Activated CD4-positive, alpha-beta memory T cell treated with anti-CD3 and anti-CD28 coated beads for 36 hours (primary cell): ENCODE measurements at places on chromosomes 11 and 22. TPM values are rescaled to one million over a fixed set of nuclear protein-coding genes. Genes with fewer than 3 reads are reported as not detected.

DNA sequence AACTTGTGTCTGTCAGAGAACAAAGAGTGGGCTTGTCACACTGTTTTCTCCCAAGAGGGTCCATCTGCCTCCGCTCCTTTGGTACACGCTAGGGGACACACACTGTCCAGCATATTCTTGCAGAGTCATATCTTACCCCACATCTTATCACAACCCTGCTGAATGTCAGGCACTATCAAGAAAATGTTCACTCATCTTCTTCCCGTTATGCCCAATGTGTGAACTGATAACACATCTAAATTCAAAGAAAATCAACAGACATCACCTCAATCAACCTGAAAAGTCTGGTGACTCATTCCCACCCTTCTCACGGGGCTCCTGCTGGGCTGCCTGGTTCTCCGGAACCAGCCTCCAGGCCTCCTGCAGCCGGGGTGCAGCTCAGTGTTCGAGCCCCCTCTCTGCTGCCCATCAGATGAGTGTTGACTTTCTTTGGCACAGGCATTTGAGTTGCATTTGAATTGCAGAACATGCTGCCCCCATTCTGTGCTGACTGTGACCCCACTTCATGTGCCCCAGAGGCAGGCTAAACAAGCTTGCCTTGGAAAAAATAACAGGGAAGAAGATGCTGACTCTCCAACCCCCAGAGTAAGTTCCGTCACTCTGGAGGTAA lies 19.4 kb downstream of the GRAP2 start:
- H3K4me3 ChIP-seq: peak overlapping the region; percentile 68
- peaks cover 89% of the 10 kb centered on the region for H3K4me1 ChIP-seq
- no peaks in the 10 kb centered on the region for H3K36me3 ChIP-seq
- DNase-seq: peak; percentile 83
- H3K27me3 ChIP-seq: no peaks in the 10 kb centered on the region

DNA sequence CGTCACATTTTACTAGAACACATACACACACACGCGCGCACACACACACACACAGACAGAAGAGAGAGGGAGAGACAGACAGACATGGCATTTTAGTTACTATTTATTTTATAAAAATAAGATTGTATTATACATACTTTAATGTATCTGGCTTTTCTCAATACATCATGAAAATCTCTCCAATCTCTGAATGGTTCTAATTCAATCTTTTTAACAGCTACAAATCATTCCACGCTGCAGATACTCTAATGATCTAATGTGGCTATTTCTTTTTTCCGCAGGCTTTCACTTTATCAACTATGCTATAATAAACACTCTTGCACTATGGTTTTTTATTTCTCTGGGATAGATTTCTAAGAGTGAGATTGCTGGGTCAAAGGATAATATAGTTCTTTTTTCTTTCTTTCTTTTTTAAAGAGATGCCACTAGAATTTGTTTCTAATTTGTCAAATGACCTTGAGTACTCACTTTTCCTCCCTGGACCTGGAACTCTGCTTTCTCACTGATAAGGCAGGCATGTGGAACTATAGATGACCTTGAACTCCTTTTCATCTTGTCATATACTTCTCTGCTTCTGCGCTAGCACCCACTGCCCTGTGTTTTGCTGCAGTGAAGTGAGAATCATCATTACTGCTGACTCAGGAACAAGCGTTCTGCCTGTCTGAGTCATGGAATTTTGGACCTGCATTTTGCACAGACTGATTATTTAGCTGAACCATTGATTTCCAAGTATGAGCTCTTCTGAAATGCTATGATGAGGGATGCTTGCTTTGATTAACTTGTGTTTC lies 4.9 kb upstream of the SLC6A5 start:
- H3K27ac ChIP-seq: no peak overlapping the region
- H3K4me1 ChIP-seq: peaks cover 8% of the 10 kb centered on the region
- H3K27me3 ChIP-seq: peaks cover 56% of the 10 kb centered on the region

DNA sequence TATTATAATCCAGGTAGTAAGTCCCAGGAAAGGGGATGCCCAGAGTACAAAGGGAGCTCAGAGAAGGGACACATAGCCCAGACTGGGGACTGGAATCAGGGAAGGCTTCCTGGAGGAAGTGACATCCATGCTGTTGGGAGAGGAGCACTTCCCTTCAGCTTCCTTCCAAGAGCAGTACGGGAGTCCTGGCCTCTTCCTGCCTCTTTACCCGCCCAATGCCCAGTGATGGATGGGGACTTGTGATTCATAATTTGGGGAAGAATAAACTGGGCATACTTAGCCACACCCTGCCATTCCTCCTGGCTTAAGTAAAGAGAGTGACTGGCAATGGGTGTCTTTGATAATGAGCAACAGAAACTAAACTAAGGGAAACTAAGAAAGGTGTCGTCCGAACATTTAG lies 11.5 kb downstream of the C11orf91 start:
- DNase-seq: no peak
- no peak overlapping the region for H3K4me3 ChIP-seq
- H3K27me3 ChIP-seq: peaks cover 21% of the 10 kb centered on the region
- H3K27ac ChIP-seq: no peak overlapping the region

- H3K36me3 ChIP-seq: no peaks in the 10 kb centered on the region
- H3K27ac ChIP-seq: no peak overlapping the region
- H3K4me3 ChIP-seq: no peak overlapping the region
- DNase-seq: no peak
- peaks cover 9% of the 10 kb centered on the region for H3K27me3 ChIP-seq
Observed at GRCh38 chr11:131749101-131749500, 378.7 kb downstream of the NTM start.

DNA sequence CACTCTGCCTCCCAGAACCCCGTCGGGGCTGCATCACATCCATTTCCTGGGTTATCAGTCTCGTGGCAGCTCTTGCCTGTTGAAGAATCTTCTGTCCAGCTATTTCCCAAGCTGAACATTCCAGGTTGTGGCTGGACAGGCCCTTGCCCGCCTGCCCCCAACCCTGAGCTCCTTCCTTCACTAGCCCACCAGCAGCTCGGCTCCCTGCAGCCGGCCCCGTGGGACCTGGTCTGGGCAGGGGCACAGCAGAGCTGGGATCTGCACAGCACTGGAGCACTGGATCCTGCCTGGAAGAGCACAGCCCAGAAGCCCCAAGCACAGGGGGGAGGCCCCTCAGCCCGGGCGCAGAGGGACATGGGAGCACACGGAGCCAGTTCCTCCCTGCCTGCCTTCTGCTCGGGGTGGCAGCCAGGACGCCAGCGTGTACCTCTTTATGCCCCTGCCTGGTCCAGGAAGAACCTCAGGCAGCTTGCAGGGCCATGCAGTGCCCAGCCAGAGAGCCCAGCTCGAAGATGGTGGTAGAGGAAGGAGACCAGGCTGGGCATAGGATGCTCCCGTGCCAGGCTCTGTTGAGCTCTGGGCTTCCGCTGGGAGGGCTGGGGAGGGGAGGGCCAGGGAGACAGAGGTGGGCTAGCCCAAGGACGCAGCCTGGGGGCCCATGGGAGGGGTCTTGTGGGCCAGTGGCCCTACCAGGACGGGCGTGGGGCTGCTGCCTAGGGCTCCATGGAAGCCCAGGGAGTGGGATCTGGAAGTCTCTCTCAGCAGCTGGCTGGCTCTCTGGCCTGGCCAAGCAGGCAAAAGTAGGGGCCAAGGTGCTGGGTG lies 16.6 kb upstream of the GNB1L start:
- no peaks in the 10 kb centered on the region for H3K36me3 ChIP-seq
- no peaks in the 10 kb centered on the region for H3K27me3 ChIP-seq
- H3K27ac ChIP-seq: no peak overlapping the region

ZNF408 gene
- 10.7 TPM for total RNA-seq

FBLN1 gene
- total RNA-seq: not detected

TREH gene
- not detected for total RNA-seq

- no peaks in the 10 kb centered on the region for H3K4me1 ChIP-seq
- DNase-seq: peak; percentile 66
- H3K4me3 ChIP-seq: no peak overlapping the region
- H3K36me3 ChIP-seq: no peaks in the 10 kb centered on the region
- peaks cover 23% of the 10 kb centered on the region for H3K27me3 ChIP-seq
Observed at GRCh38 chr11:117597071-117597470, 199.9 kb downstream of the DSCAML1 start.

FADS1 gene
- 24.9 TPM for total RNA-seq

- peak overlapping the region; percentile 32 for H3K27ac ChIP-seq
- no peak overlapping the region for H3K4me3 ChIP-seq
- DNase-seq: peak; percentile 23
Observed at GRCh38 chr11:71946144-71946571, 17.3 kb downstream of the RNF121 start.

NUCB2 gene
- 38.1 TPM for total RNA-seq

PRAME gene
- not detected for total RNA-seq

GRCh38 chr22:23548501-23549197 lies 31.4 kb downstream of the IGLL1 start:
- H3K27ac ChIP-seq: no peak overlapping the region
- no peaks in the 10 kb centered on the region for H3K4me1 ChIP-seq
- no peaks in the 10 kb centered on the region for H3K27me3 ChIP-seq
- no peak overlapping the region for H3K4me3 ChIP-seq
- peak; percentile 0 for DNase-seq

DNA sequence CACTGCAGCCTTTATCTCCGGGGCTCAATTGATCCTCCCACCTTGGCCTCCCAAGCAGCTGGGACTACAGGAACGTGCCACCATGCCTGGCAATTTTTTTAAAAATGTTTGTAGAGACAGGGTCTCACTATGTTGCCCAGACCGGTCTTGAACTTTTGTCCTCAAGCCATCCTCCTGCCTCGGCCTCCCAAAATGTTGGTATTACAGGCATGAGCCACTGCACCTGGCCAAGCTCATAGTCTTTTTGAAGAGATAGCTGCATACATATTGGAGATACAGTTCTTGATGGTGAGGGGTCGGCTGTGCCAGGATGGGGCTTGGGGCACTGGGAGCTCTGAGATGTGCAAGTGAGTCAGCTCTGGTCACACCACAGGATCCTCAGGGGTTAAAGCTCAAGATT lies 53.2 kb downstream of the CHRDL2 start:
- no peak overlapping the region for H3K27ac ChIP-seq
- H3K4me1 ChIP-seq: no peaks in the 10 kb centered on the region
- H3K4me3 ChIP-seq: no peak overlapping the region
- H3K36me3 ChIP-seq: no peaks in the 10 kb centered on the region

TMPRSS6 gene
- 42.1 TPM for total RNA-seq

PANX3 gene
- total RNA-seq: not detected

- H3K4me3 ChIP-seq: no peak overlapping the region
- no peaks in the 10 kb centered on the region for H3K36me3 ChIP-seq
- H3K27me3 ChIP-seq: peaks cover 5% of the 10 kb centered on the region
- H3K4me1 ChIP-seq: no peaks in the 10 kb centered on the region
- no peak for DNase-seq
Observed at GRCh38 chr22:32874976-32875375, 73.5 kb downstream of the TIMP3 start.

- no peak overlapping the region for H3K4me3 ChIP-seq
- DNase-seq: no peak
- no peaks in the 10 kb centered on the region for H3K27me3 ChIP-seq
- H3K27ac ChIP-seq: no peak overlapping the region
- no peaks in the 10 kb centered on the region for H3K36me3 ChIP-seq
Observed at GRCh38 chr11:104451197-104451893, 287.4 kb upstream of the PDGFD start.

HSPB2 gene
- total RNA-seq: not detected

DNA sequence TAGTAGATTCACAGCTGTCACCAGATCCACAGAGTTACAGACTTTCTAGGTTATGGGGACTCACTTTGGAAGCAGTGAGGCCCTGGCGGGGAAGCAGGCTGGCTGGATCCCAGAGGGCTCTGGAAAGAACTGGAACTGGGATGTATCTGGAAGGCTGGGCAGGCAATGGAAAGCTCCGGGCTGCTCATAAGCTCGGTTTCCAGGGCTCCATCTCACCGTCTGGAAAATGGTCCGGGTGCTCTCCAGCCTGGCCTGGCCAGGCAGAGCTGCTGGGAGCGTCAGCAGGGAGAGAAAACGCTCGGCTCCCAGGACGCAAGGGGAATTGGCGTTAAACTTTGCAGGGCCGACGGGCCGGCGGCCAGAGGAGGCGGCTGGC lies 335 bp upstream of the SEZ6L start:
- DNase-seq: no peak
- no peaks in the 10 kb centered on the region for H3K4me1 ChIP-seq
- no peak overlapping the region for H3K4me3 ChIP-seq
- no peaks in the 10 kb centered on the region for H3K36me3 ChIP-seq
- H3K27me3 ChIP-seq: peaks cover 57% of the 10 kb centered on the region

GRCh38 chr11:48007677-48008076 lies 27.3 kb downstream of the PTPRJ start:
- peak overlapping the region; percentile 97 for H3K27ac ChIP-seq
- DNase-seq: no peak
- peaks cover 4% of the 10 kb centered on the region for H3K36me3 ChIP-seq
- no peak overlapping the region for H3K4me3 ChIP-seq
- peaks cover 78% of the 10 kb centered on the region for H3K4me1 ChIP-seq
- no peaks in the 10 kb centered on the region for H3K27me3 ChIP-seq

DNA sequence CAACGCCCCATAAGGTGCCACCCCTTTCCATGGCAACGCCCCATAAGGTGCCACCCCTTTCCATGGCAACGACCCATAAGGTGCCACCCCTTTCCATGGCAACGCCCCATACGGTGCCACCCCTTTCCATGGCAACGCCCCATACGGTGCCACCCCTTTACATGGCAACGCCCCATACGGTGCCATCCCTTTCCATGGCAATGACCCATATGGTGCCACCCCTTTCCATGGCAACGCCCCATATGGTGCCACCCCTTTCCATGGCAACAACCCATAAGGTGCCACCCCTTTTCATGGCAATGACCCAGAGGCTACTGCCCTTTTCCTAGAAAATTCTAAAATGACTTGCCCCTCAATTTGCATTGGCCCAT lies 72.1 kb downstream of the BRD1 start:
- DNase-seq: no peak
- H3K4me1 ChIP-seq: no peaks in the 10 kb centered on the region
- no peak overlapping the region for H3K27ac ChIP-seq
- H3K27me3 ChIP-seq: peaks cover 4% of the 10 kb centered on the region

PDGFD gene
- total RNA-seq: not detected

GRCh38 chr11:21316591-21316990 lies 647.2 kb downstream of the NELL1 start:
- no peak overlapping the region for H3K4me3 ChIP-seq
- no peaks in the 10 kb centered on the region for H3K4me1 ChIP-seq
- H3K27me3 ChIP-seq: no peaks in the 10 kb centered on the region
- H3K36me3 ChIP-seq: no peaks in the 10 kb centered on the region
- DNase-seq: no peak

OR5P2 gene
- total RNA-seq: not detected

GRCh38 chr22:42635531-42635930 lies 4.9 kb downstream of the ATP5MGL start:
- peaks cover 3% of the 10 kb centered on the region for H3K4me1 ChIP-seq
- DNase-seq: no peak
- H3K27me3 ChIP-seq: no peaks in the 10 kb centered on the region
- H3K27ac ChIP-seq: peak overlapping the region; percentile 56
- peaks cover 9% of the 10 kb centered on the region for H3K36me3 ChIP-seq

DNA sequence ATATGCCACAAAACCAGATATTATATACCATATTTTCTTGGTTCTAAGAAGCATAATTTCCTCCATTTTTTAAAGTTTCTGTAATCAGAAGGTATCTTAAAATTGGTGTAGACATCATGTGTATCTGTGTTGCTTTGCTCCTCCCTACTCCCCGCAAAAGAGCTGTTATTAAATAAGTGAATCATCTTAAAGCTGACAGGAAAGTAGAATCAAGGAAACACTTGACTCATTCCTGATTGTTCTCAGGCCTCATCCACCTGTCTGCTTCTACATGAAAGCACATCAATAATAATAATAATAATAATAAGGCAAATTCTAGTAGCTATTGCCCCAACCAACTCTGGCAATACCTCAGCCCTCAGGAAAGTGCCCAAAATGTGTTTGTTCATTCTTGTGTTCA lies 26.2 kb upstream of the GUCY1A2 start:
- no peak overlapping the region for H3K27ac ChIP-seq
- H3K27me3 ChIP-seq: no peaks in the 10 kb centered on the region
- H3K4me1 ChIP-seq: no peaks in the 10 kb centered on the region
- no peak overlapping the region for H3K4me3 ChIP-seq

OR52M1 gene
- total RNA-seq: not detected
